HS-5 (cell line): ENCODE measurements at places on chromosomes 5 and 9.

DNA sequence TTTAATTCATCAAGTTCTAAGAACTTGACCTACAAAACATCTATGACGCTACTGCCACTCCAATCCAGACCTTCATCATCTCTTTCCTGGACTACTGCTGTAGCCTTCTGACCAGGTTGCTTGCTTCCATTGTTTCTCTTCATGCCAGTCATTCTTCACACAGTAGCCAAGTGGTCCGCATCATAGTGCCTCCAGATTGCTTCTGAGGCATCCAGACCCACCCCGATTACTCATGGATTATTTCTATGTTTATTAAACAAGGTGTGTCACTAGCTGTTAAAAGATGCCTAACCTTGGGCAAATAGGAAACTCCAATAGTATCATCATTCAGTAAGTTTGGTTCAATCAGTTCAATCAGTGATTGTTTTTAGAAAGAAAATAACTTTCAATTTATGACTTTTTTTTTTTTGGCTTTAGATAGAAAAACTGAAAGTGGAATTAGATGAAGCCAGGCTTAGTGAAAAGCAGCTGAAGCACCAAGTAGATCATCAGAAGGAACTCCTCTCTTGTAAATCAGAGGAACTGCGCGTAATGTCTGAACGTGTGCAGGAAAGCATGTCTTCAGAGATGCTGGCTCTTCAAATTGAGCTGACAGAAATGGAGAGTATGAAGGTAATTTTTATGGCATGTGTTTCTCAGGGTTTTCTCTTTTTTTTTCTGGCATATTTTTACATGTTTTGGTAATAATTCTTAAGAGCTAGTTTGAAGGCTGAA, 9.5 kb downstream of the SPDL1 start:
- no peak for DNase-seq

- DNase-seq = peak; percentile 3
Measured at GRCh38 chr5:59007460-59008063, 424.7 kb downstream of the RAB3C start.

GRCh38 chr5:14250084-14250695, 107.0 kb downstream of the TRIO start:
- DNase-seq = peak; percentile 70

DNA sequence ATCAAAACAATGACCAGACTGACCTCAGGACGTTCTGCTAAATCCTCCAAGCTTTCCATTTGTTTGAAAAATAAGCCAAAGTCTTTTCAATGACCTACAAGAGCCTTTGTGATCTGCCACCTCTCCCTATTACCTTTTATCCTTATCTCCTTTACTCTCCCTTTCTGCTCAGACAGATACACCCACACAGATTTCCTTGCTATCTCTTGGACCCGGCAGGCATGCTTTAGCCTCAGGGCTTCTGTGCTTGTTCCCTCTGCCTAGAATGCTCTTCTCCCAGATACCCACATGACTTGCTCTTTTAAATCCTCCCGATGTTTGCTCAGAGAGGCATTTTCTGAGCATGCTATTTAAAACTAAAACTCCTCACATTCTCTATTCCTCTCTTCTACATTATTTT, 8.9 kb upstream of the ELOVL7 start:
- DNase-seq = no peak

- DNase-seq = no peak
Measured at GRCh38 chr5:156815988-156816599, 34.0 kb upstream of the PPP1R2B start.

- DNase-seq = no peak
Measured at GRCh38 chr9:110900917-110901316, 137.4 kb downstream of the LPAR1 start.

DNA sequence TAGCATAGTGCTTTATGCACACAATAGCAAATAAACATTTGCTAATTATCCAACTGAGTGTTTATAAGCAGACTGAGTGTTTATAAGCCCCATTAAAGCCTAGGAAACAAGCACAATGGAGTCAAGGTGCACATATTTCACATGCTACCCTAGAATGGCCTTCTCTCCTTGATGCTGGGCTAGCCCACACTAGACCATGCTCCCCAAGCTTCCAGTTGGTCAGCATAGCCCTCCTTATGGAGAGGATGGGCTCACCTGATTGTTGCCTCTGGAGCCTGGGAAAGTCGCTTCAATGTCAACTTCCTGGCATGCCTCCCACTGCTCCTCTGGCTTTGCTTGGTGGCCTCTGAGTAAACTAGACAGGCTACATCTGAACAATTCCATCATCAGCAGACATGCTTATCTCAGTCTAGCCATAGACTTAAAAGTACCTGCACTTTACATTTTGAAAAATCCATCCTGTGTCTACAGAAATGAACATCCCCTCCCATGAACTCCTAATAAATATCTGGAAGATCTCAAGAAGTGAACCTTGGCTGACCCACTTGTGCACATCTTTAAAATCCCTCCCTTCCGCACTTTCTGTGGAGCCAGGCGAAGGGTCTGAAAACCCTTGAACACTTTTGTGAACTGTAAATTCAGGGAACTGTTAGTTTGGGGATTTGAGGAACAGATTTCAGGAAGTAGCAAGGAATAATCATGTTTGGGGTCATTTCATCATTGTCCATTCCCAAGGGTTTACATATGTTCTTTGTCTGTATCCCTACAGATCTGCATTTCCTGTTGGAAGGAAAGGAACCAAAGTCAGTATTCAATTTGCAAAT, 486.6 kb downstream of the ARHGEF28 start:
- no peak for DNase-seq

DNA sequence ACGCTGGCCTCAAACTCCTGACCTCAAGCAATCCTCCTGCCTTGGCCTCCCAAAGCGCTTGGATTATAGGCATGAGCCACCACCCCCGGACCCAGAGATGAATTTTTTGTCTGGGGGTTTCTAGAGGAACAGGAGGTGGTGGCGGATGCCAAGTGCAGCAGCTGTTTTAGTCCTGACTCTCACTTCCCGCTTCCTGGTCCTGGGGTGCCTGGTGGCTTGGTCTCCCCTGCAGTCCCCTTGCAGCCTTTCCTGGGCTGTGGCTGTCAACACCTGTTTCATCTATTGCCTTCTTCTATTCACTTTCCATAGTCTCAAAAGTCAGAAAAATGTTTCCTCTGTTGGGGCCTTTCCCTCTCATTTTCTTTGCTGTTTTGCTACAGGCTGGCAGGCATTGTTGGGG, 6.5 kb upstream of the NHP2 start:
- DNase-seq = no peak

- no peak for DNase-seq
Measured at GRCh38 chr5:92963800-92964199, 617.2 kb downstream of the NR2F1-AS1 start.

DNA sequence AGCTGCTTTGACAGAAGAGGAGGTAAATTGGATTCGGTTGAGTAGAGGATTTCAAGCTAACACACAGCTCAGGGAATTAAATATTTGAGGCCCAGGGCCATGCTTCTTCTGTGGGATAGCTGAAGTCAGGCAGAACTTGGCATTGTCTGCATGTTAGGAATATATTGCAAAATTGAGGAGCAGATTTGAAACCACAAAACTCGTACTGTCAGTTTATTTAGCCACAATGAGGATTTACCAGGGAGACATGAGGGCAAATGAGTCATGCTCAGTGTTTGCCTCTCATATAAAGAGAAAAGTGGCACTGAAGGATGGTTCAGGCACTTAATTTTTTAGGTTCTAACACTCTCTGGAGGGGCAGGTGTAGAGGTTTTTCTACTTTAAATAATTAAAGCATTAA, 83.0 kb upstream of the PRLR start:
- DNase-seq = peak; percentile 85

DNA sequence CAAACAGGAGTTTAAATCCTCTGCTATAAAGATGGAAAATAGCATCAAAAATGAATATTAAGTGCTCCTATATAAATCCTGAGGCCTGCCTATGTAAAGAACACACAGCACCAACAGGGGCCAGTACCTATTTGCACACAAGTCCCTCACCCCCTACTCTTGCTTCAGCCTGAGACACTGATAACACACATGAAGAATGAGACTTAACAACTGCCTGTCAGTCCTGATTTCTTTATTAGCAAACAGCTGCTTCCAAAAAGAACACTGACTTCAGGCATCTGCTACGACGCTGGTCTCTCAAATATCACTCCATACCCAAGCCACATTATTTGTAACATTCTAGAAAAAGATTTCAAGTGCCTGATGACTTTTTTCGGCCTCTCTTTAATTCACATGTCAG, 55.5 kb downstream of the MYO10 start:
- DNase-seq = no peak

- no peak for DNase-seq
Measured at GRCh38 chr5:165903835-165904234, 2387.6 kb upstream of the WWC1 start.

DNA sequence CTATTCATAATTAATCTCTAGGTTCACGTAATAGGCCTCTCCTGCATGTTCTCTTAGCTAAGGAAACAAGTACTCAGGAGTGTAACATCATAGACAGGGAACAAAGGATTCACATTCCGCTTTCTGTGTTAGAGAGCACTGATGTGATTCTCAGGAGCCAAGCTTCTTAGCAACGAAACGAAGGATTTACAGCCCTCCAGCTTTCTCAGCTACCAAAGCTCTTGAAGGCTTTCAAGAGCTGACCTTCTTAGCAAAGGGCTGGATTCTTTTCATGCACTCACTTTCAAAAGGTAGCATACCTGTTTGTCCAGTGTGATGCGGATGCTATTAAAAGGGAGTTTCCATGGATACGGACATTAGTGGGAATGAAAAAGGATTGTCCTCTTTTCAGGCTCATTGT, 107.4 kb downstream of the TUSC1 start:
- DNase-seq = no peak
